A172 (cell line): ENCODE measurements at places on chromosomes 5 and 9. TPM values are rescaled to one million over a fixed set of nuclear protein-coding genes. Genes with fewer than 3 reads are reported as not detected.

DNA sequence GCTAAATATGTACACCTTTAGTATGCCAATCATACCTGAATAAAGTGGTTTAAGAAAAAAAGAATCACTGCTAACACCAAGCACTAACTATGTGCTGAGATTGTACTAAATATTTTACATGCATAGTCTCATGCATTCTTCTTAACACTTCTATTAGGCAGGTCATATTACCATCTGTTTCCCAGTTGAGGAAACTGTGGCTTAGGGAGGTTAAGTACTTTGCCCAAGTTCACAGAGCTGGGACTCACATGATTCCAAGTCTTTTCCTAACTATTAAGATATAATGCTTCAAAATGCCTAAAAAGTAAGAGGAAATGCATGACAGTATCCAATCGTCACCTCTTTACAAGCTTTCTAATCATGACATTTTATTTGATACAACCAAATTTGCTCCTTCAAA, 69.2 kb upstream of the PLPP6 start:
- no peak for DNase-seq

Gene ITGA1
- total RNA-seq: 0.71 and 3.7 TPM in 2 replicates

- DNase-seq: no peak
These were observed 367.2 kb downstream of the RASEF start for GRCh38 chr9:82695704-82696103.

Gene PCDHA6
- 0.43 and 0.69 TPM in 2 replicates for total RNA-seq

GRCh38 chr5:17735761-17736160, 101.5 kb downstream of the TAF11L14 start:
- DNase-seq: no peak

Gene CTSL
- total RNA-seq: 318 and 350 TPM in 2 replicates

Gene SLC6A7
- total RNA-seq: not detected in 2 replicates

GRCh38 chr5:180810959-180811622, 8.5 kb upstream of the MGAT1 start:
- no peak for DNase-seq

Gene ATP10B
- total RNA-seq: not detected in 2 replicates

Gene NR2F1-AS1
- 9.8 and 24.4 TPM in 2 replicates for total RNA-seq

DNA sequence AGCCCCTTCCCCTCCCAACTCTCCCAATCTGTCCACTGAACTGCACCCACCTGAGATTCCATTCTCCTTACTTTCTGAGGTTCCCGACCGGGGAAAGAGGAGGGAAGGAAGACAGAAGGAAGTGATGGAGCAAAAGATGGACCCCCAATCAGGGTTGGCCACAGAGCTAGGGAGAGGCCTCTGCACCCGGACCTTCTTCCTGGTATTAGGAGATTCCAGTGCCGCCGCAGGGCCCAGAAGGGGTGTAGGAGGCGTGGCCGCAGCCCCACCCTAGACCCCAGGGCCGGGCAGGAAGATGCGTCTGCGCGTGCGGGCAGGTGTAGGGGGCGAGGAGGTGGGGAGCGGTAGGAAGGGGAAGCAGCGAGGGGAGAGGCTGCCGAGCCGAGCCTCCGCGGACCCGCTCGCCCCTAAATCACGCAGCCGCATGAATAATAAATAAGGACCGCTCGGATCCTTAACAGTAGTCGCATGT, 104.2 kb upstream of the MVB12B start:
- DNase-seq: no peak

DNA sequence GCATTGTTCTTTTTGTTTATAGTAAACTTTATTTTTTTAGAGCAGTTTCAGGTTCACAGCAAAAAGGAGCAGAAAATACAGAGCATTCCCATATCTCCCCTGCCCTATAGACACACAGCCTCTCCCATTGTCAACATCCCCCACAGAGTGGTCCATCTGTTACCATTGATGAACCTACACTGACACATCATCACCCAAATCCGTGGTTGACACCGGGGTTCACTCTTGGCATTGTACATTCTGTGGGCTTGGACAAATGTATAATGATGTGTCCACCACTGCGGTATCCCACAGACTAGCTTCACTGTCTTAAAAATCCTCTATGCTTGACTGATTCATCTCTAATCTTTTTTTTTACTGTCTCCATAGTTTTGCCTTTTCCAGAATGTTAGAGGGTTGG, 120.7 kb upstream of the SPATA31C2 start:
- DNase-seq: no peak
